T-cell (primary cell): ENCODE measurements at places on chromosomes 12 and 14.

DNA sequence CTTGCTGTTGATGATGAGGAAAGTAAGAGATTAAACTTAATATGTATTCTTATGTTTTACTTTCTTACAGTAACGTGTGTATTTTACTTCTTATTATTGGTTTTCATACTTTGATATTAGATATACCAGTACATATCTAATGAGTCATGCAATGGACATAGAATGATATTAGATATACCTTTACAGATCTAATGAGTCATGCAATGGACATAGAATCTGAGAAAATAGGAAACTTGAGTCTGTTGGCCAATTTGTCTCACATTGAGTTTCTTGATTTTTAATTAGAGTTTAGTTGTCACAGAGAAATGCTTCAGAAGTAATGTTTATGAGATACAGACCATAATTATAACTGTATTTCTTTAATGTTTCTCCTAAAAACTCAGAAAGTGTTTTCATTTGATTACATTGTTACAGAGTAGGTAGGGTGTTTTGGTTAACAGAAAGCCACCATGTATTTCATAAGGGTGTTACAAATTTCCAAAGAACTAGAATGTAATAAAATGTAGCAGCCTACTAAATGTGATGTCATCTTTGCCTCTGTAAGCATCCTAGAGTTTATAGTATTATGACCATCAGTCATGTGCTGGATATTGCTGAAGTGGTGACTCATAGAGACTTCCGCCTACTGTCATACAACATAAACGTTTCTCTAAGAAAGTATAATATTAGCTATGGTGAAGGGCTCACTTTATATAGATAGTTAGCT is 3.0 kb downstream of the GAS2L3 start:
- no peak for DNase-seq

GRCh38 chr12:116717466-116718437 is 20.1 kb downstream of the SPRING1 start:
- no peak for DNase-seq

DNA sequence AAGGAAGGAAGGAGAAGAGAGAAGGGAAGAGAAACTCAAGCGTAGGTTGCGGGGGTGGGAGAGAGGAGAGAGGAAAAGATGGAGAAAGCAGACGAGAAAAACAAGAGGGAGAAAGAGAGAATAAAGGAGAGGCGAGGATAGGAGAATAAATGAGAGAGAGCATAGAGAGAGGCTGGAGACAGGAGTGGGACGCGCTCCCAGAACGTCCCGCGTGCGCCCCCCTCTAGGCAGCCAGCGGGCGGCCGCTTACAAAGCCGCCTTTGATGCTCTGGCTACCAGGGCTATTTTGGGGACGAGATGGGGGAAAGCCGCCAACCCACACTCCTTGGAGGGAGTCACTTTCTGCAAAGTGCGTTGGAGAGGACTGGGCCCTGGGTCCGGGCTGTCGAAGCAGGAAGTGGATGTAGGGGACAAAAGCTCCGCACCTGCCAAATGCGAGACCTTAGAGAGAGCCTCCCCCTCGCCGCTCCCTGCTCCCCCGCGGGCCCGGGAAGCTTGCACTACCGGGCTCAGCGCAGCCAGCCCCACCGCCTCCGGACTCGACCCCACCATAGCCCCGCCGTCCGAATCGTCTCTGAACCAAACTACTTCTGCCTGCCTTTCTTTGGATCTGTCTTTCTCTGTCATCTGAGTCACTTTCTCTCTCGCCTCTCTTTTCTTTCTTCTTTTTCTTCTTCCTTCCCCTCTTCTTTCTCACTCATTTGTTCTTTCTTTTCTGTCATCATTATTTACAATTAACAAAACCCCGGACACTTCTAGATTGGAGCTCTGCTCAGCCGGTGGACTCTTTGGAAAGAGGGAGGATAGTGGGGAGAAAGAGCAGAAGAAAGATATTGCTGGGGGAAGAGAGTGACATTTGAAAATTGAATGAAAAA is 8.0 kb downstream of the ASCL1 start:
- no peak for DNase-seq

GRCh38 chr12:123319826-123320225 is 44.8 kb downstream of the SBNO1 start:
- DNase-seq = no peak

DNA sequence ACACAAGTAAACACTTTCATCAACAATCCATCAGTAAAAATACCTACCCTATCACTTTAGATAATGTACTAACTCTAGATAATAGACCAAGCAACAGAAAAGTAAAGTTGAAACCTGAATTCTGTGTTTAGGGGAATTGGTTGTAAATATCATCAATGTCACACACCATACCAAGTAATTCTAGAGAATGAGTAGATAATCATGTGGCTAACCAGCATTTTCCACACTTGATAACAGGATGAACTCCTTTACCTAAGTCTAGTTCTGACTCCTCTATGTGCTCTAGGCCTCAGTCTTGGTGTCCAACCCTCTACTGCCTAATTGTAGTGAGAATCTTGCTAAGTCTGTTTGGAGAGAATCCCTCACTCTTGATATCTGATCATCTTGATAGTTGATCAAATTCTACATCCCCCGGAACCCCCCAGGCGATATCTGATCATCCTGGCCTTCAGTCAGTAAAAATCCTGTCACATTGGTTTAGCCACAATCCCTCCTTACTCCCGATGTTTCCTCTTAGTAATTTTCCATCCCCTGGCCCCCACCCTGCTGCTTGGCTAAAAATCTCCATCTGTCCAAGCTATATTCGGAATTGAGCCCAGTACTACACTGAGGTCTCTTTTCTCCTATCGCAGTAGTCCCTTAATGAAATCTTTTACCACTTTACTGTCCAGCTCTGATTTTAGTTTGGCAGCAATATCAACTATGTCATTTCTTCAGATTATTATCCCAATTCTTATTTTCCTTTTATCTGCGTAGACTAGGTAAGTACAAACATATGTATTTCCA is 3.4 kb upstream of the SLCO1A2 start:
- no peak for DNase-seq

DNA sequence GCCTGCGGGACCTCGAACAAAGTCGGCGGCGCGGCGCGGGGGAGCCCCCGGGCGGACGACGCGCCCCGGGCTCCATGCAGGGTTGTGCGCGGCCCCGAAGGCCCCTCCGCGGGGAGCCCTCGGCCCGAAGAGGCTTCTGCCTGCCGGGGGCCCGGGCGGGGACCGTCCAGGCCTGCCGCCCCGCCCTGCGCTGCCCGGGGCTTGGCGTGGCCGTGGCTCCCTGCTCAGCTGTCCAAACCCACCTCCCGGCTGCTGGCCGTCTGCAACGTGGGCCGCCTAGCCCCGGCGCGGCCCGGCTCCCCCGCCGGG is 670 bp downstream of the DYRK2 start:
- DNase-seq = no peak

DNA sequence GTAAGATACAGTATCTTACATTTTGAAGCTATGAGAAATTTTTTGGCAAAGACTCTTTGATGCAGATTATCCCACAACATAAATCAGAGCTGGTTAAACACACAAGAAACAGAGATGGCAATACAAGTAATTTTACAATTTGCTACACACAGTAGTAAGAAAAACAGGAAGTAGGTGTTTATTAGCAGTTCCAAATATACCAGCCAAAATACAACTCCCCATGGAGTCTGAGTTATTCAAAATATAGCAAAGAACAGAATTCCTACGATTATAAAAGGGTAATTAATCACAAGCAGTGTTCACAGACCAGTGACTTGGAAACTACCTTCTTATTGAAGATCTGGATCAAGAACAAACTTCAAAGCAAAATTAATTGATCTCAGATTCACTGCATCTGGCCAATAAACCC is 83.9 kb downstream of the BMP4 start:
- no peak for DNase-seq

- DNase-seq = no peak
Observed at GRCh38 chr12:14802721-14803010, 612 bp downstream of the WBP11 start.

GRCh38 chr14:104743461-104744380 is 9.2 kb upstream of the SIVA1 start:
- DNase-seq = no peak

DNA sequence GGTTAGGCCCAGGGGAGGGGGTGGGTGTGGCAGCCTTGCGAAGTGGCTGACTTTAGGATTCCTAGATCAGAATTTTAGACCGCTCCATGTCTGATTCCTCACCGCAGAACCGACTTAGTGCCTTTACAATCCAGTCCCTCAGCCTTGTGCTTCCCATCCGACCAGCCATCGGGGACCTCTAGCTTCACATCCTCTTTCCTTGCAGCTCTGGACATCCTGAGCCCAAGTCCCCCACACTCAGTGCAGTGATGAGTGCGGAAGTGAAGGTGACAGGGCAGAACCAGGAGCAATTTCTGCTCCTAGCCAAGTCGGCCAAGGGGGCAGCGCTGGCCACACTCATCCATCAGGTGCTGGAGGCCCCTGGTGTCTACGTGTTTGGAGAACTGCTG is 557 bp downstream of the COPS7A start:
- no peak for DNase-seq
